ENCODE measurements at places on chromosomes 7 and 10. TPM values are rescaled to one million over a fixed set of nuclear protein-coding genes. Genes with fewer than 3 reads are reported as not detected.

DNA sequence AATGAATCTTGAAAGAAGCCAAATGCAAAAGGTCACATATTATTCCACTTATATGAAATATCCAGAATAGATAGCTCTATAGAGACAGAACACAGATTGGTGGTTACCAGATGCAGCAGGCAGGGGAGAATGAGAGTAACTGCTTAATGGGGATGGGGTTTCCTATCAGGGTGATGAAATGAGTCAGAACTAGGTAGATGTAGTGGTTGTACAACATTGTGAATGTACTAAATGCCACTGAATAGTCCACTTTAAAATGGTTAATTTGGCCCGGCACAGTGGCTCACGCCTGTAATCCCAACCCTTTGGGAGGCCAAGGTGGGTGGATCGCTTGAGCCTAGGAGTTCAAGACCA is 9.4 kb upstream of the SLC25A28 start:
- no peak for DNase-seq

DNA sequence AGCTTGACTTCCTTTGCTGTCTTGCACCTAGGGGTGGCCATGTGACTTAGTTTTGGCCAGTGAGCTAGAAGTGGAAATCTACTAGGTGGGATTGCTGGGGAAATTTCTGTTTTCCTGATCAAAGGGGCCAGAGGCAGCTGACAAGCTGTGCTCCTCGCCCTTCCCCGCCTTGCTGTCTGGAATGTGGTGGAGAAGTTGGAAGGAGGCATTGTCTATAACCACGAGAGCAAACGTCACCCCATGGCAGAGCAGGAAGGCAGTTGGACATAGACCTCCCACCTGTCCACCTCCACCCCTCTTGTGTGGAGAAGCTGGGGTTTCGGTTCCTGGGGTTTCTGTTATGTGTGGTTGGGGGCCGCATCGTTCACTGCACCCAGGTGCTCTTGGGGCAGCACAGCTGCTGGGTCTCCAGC is 7.3 kb downstream of the SFRP5 start:
- DNase-seq = no peak

DNA sequence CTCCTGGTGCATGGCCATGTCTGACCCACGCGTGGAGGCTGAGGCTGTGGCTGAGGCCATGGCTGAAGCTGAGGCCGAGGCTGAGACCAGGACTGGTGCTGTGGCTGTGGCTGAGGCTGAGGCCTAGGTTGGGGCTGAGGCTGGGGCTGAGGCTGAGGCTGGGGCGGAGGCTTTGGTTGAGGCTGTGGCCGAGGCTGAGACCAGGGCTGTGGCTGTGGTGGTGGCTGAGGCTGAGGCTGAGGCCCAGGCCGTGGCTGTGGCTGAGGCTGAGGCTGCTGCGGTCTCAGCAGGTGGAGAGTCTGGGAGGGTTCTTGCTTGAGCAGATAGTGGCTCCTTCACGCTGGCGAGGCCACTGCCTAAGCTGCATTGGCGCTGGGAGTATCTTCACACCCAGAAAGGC is 76.4 kb downstream of the WDR37 start:
- DNase-seq = no peak

GRCh38 chr10:101228966-101229265 is 347 bp downstream of the LBX1 start:
- no peak for DNase-seq

GRCh38 chr7:36726311-36726710 is 2.0 kb upstream of the AOAH start:
- DNase-seq = no peak

- no peak for DNase-seq
Observed at GRCh38 chr7:107394831-107395230, 75.0 kb upstream of the GPR22 start.

- DNase-seq = no peak
Observed at GRCh38 chr7:50196719-50197118, 103.7 kb upstream of the ZPBP start.

GRCh38 chr10:98388101-98388655 is 26.8 kb downstream of the PYROXD2 start:
- no peak for DNase-seq

DNA sequence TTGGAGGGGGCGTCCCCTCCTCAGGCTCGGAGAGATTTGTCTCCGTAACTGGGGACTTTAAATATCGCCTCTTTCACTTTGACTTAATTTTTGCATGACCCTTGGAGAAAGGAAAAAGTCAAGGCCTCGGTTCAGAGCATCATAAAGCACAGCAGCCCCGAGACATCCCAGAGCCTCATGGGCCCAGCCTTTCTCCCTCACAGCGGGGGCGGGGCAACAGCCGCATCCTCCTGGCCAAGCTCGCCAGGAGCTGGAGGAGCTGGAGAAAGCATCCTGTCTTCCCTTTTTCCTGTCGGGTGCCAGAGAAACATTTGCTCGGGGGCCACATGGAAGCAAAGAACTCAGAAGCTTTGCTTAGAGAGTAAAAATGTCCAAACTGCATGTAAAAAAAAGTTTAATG is 43.6 kb upstream of the DPYSL4 start:
- DNase-seq = no peak

DNA sequence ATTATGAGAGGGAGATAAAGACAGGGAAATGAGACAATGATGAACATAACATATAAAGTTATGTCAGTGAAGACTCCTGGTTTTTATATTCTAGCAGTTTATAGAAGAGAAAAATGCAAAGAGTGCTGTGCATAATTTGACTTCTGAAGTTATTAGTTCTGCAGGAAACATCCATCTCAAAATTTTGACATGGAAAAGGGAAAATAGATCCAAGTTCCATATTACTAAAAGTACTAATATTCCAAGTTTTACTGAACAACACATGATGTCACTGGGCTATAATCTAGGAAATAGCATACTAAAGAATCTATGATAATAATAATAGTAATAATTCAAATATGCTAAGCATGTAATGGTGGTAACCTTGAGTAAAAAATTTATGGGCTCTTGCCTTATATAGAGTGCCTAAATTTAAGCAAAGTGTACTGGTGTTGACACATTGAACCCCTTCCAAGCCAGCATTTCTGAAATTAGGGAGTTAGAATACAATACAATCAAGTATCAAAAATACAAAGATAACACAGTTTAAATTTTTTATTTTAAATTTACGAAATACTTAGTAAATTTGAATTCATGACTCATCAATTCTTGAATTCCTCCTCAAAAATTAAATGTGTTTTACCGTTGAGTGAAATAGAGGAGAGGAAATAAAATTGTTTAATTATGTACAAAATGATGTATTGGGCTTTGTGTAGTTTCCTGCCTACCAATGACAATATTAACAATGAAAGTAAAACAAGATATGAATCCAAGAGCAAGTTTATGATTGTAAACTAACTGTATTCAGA is 102.8 kb upstream of the KCND2 start:
- no peak for DNase-seq

DNA sequence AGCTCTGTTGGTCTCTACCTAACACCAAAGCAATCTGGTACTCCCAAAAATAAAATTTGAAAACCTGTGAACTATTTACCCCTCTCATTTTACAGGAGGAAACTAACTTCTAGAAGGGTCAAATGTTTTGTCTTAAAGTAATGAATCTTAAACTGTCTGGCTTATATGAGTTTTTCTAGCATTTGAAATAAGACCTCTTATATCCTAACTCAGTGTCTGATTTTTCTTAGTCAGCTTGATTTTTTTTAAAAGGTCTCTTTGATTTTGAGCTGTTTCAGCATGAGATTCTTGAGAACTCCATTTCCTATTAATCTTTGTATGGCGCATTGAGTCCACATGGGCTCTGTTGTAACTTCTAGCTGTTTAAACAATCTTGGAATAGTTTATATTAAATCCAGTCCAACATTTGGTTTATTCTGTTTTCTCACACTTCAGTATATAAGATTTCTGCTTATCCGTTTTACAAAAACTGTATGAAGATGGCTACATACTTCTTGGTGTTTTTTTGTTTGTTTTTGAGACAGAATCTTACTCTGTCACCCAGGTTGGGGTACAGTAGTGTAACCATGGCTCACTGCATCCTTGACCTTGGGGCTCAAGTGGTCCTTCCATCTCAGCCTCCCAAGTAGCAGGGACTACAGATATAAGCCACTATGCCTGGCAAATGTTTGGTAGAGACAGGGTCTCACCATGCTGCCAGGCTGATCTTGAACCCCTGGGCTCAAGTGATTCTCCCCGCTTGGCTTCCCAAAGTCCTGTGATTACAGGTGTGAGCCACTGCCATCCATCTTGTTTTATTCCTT is 91.1 kb downstream of the PPP1R9A start:
- DNase-seq = no peak

- DNase-seq = no peak
Observed at GRCh38 chr7:32494946-32495297, 367 bp upstream of the AVL9 start.

- DNase-seq = no peak
Observed at GRCh38 chr7:151873402-151873965, 3.4 kb downstream of the PRKAG2 start.

- DNase-seq = no peak
Observed at GRCh38 chr10:10482613-10483012, 535.1 kb upstream of the CELF2 start.

GRCh38 chr7:43038254-43038653 is 74.2 kb upstream of the HECW1 start:
- no peak for DNase-seq

The ADCYAP1R1 gene
- not detected for total RNA-seq

The LOXL4 gene
- not detected for total RNA-seq

The EPO gene
- total RNA-seq = not detected

The ZNF786 gene
- 10.9 TPM for total RNA-seq

The TPK1 gene
- 11.5 TPM for total RNA-seq

The ZNF853 gene
- total RNA-seq = 0.42 TPM

The PDZD7 gene
- total RNA-seq = 0.47 TPM

The ACSM6 gene
- not detected for total RNA-seq
